ENCODE measurements at places on chromosomes 7 and 10.
A peak's percentile ranks its signal among the peaks of the same experiment; 100 is the strongest.

- peak; percentile 34 for DNase-seq
These were observed 95.3 kb downstream of the PIP4K2A start for GRCh38 chr10:22619101-22619500.

DNA sequence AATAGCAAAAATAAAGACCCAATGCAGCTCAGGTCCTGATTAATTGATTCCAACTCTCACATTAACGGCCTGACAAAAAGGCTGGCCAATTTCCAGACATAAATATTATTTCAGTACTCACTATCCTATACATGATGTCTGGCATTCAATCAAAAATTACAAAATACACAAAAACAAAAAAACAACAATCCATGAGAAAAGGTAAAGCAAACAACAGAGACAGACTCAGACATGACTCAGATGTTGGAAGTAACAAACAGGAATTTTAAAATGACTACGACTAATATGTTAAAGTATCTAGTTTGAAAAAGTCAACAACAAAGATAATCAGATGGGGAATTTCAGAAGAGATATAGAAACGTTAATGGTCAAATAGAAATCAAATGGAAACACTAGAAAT is 152.8 kb downstream of the AMPH start:
- DNase-seq = no peak

GRCh38 chr7:155281398-155281969 is 16.2 kb upstream of the INSIG1 start:
- DNase-seq = no peak

- DNase-seq = no peak
These were observed 21.8 kb downstream of the MRPL32 start for GRCh38 chr7:42953994-42954393.

DNA sequence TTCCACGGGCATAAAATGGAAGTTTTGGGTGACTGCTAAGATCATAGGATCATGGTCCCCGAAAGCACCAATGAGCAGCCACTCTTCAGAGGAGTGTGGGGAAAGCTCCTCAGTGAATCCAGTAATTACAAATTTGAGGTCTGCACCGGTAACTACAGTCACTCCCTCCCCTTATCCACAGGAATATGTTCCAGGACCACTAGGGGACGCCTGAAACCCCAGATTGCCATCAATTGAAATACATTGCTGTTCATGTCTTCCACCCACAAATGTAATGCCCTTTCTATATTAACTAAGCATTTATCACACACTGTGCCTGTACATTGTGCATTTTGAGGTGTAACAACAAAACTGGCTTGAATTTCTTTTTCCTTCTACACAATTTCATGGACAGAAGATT is 447.9 kb upstream of the PFKP start:
- DNase-seq = no peak

DNA sequence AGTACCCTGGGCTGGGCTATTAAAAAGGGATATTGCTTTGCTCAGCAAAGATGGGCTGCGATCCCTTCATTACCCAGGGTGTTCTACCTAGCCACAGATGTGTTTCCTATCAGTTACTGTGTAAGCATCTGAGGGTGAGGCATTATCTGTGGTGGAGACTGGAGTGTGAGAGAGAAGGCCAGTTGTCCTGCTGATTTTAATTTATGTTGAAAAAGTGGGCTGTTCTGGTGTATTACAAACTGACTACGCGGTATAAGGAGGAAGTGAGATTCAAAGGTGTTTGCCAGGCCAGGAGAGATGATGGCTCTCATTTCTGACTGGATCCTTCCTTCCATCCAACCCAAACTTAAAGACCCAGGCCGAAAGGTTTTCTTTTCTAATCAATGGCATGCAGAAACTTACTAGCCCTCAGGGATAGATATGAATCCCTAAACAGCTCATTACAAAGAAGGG is 7.6 kb downstream of the TCF7L2 start:
- DNase-seq = no peak

GRCh38 chr10:132394936-132395703 is 1.9 kb upstream of the PWWP2B start:
- DNase-seq = no peak

DNA sequence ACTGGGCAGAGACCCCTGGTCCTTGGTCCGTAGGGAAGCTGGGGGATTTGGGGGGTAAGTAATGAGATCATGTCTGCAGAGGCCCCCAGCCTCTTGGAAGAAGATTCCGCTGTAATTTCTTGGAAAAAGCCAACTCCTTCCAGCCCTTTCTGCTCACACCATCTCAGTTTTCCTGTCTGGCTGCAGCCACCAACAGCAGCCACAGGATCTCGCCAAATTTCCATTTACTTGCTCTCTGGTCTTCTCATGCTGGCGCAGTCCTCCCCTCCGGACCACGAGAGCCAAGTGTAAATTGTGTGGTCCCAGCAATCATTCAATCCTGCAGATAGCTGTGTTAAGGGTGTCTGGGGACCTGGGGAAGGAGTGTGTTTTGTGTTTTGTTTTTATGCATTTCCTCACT is 49.6 kb downstream of the ASB13 start:
- DNase-seq = no peak

DNA sequence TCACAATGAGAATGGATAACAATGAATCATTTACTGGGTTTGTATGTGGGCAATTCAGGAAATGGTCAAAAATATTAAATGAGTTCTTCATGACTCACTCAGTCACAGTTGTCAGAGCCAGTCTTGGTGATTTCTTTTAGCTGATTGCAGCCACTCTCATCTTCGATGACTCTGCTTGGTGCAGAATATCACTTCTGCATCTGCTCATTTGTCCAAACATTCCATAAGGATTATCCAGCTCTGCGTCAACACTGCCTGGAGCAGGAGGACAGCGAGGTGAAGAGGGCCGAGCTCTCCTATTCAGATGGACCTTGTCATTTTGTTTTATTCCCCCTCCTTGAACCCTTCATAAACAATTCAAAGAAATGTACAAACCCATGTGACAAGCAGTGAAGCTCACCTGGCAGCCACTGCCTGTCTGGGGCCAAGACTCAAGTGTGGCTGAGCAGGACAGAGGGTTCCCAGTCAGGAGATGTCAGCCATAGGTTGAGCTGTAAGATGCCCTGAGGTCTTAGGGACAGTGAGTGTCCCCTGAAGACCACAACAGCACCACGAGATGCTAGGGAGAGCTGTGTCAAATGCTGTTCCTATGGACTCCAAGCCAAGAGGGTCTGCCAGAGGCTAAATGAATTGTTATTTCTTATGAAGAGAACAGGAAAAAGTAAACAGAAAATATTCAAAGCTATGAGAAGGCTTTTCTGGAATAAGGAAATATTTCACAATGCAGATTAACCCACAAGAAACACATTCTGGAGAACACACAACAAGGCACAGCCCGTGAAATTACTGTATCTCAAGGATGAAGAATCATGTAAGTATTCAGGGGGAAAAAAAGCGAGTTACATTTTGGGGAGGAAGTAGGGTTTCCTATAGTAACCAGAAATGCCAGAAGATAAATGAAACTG is 33.1 kb upstream of the EGFR start:
- DNase-seq = peak; percentile 74

GRCh38 chr10:78776756-78777155 is 292.0 kb upstream of the ZMIZ1 start:
- DNase-seq = no peak

- no peak for DNase-seq
These were observed 24.5 kb upstream of the GOLGA7B start for GRCh38 chr10:97825020-97825760.

DNA sequence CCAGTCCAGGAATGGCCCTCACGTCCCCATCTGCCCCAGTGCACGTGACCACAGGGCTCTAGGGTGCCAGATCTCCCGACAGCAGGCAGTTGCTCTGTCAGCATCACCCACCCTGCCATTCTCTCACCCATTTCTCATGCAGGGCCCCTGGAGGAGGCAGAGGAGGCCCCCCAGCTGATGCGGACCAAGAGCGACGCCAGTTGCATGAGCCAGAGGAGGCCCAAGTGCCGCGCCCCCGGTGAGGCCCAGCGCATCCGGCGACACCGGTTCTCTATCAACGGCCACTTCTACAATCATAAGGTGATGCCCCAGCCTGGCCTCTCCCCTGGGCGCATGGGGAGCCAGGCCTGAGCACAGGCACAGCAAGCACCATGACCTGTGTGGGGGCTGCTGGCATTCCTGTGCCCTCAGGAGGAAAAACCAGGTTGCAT is 6.1 kb upstream of the DEPP1 start:
- no peak for DNase-seq

GRCh38 chr10:82072124-82072523 is 197.1 kb downstream of the NRG3 start:
- DNase-seq = no peak

GRCh38 chr10:47354900-47355299 is 6.7 kb downstream of the RBP3 start:
- DNase-seq = no peak

GRCh38 chr7:6501586-6502564 is 49.4 kb downstream of the GRID2IP start:
- DNase-seq = no peak

- no peak for DNase-seq
These were observed 46.0 kb downstream of the INSIG1 start for GRCh38 chr7:155343661-155344121.

DNA sequence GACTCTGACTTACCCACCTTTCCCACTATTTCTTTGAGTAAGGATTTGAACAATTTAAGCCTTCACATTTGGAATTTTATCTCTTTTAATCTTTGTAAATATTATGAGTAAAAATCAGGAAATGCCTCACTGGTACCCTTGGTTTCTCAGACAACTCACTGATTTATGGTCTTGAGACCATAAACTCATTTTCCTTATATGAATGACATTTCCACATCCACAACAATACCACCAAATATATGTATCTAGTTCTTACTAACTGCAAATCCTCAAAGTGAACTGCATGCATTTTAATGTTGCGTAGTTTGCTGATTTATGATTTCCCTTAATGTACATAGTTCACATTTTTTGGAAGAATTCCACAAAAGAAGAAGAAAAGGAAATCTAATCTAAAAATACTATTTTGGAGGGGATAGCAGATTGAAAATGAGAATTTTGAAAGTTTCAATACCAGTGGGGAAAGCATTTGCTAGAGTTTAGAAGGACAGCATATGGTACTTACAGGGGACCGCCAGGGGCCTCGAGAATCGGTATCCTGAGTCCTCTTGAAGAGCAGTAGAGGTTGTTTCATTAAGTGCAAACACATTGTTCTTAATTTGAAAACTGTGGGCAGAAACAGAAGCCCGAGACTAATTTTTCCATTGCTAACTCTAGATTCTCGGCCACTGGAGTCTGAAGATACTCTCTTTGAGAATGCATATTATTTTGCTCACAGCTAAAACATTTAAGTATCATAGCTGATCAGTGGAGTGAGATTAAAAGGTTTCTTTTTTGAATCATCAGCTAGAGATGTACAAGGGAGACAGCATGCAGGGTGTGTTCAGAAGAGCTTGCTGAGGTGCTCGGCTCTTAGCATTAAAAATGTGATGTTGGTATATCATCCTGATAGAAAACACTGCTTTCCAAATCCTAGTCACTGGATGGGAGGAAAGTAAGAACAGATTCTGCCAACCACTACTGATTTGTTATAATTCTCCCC is 964.0 kb downstream of the GATA3 start:
- no peak for DNase-seq

GRCh38 chr7:137519947-137520346 is 176.4 kb upstream of the PTN start:
- DNase-seq = no peak

DNA sequence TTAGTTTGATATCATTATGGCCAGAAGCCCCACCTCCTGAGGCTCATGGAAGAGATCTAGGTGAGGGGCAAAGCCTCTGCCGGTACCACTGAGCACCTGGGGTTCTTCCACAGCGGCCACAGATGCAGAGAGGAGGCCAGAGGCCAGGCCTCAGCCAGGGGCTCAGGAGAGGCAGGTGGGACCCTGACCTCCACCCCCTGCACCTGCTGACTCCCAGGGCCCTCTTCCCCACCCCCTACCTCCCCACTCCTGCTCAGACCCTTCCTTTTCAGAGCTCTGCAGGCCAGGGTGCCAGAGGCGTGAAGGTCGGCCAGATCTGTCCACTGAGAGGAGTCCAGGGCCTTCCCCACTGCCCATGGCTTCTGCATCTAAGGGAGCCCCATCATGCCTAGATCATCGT is 178.7 kb upstream of the PPP2R2D start:
- no peak for DNase-seq

DNA sequence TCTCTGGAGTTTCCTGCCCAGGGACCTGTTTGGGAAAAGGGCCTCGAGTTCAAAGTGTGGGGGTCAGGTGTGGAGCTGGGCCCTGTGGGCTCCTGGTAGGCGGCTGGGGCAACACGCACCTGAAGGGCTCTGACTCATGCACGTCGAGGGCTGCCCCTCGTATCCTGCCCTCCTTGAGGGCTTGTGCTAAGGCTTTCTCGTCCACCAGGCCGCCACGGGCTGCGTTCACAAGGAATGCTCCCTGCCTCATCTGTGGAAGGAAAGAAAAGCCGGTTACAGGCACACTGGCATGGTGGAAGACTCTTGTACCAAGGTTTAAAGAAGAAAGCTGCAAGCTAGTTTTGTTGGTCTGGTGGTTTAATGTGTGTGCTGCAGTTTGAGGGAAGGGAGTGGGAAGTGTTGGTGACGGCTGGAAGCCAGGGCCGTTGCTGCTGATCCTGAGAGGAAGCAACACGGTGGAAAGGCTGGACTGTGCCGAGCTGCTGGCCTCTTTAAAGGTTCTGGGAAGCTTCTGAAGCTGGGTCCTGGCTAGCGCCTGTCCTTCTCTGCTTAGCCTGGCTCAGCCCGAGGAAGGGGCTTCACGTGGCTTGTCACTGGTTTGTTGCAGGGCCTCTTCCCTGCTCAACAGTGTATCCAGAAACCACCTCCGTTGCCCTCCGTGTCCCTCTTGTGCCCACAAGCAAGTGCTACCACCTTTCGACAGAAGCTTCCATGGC is 52.0 kb downstream of the ZRANB1 start:
- no peak for DNase-seq

GRCh38 chr7:91140286-91140685 is 123.9 kb upstream of the FZD1 start:
- no peak for DNase-seq

DNA sequence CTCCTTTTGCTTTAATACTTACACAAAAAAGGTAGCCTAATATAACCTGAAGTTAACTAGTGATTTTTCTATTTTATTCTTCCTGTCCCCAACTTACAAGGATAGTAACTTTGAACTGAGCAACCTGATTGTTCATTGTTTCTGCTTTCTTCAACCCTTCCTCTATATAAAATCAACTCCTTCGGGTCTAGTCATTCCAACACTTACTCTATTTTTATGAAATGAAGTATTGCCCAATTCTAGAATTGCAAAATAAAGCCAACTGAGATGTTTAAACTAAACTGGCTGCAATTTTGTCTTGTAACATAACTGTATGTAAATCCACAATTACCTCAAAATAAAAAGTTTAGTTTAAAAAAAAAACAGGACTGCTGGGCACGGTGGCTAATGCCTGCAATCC is 20.3 kb upstream of the DNA2 start:
- DNase-seq = peak; percentile 64

DNA sequence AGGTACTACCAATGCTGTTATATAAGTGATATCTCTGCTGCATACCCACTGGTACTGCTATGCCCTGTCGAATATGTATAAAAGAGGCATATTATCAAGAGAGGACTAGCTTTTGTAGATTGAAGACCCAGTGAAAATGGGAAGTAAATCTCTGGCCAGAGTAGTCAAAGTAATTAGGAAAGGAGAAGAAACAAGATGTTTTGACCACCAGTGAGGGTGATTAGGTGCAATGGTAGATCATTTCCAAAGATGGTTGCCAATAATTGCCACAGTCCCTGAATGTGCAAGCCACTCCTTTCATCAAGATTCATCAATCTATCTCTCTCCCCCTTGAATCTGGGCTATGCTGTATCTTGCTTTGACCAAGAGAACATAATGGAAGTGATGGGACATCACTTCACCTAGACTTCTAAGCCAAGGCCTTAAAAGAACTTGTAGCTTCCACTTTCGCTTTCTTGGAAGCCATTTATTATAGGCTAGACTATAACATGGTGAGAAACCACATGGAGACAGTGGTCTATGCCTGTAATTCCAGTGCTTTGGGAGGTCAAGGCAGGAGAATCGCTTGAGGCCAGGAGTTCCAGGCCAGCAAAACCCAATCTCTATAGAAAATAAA is 52.6 kb upstream of the ST8SIA6 start:
- no peak for DNase-seq
